ENCODE measurements at places on chromosomes 3 and 15.

GRCh38 chr15:23472678-23473077 is 25.6 kb upstream of the GOLGA6L2 start:
- DNase-seq = no peak

DNA sequence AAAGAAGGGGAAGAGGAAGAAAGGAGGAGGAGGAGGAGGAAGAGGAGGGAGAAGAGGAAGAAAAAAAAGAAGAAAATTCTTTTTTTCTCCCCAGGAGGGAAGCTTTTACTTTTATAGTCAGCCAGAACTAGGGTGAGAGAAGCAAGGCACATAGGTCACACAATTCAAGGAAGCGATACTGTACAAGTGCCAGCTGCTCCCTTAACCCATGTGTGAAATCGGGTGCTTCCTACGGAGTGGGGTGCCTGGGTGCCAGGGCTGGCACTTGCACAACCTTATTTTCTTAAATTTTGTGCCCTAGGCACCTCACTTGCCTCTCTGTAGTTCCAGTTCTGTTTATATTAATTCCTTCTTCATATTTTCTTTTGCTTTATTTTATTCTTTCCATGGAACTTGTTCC is 150.4 kb downstream of the LIPC start:
- DNase-seq = no peak

DNA sequence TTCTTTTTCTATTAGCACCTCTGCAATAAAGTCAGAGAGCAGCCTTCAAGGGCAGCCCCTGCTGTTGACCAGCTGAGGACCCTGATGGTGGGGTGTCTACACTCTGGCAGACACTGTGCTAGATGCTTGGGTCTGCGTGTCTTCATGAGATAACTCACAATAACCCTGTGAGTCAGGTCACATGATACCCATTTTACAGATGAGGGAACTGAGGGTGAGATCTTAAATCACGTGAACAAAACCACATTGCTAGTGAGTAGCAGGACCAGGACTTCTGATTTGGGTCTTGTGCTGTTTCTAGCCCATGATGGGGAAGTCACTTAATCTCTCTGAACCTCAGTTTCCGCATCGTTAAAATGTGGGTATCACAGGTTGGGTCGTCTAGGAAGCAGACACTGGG is 118.5 kb upstream of the LIPC start:
- no peak for DNase-seq

DNA sequence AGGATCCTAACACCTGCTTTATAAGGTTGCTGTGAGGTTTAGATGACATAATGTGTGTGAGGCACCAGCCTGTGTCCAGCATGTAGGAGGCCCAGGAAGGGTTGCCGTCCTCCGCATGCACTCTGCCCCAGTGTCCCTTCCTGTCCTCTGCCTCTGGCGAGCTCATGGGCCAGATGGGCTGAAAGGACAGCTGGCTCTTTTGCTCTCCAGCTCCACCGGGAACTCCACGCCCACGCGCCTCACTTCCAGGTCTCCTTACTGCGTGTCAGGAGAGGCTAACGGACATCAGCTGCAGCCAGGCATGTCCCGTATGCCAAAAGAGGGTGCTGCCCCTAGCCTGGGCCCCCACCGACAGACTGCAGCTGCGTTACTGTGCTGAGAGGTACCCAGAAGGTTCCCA is 12.2 kb downstream of the MUC20 start:
- no peak for DNase-seq

DNA sequence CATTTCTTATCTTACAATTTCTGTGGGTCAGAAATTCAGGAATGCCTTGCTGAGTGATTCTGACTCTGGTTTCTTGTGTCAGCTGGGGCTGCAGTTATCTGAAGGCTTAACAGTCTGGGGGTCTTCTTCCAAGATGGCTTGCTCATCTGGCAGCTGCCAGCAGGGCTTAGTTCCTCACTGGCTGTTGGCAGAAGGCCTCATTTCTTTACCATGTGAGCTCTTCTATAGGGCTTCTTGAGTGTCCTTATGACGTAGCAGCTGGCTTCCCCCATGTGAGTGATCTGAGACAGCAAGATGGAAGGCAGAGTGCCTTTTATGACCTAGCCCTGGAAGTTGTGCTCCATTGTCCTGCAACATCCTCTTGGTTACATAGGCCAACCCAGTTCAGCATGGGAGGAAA is 82.0 kb upstream of the PDZRN3 start:
- DNase-seq = no peak

DNA sequence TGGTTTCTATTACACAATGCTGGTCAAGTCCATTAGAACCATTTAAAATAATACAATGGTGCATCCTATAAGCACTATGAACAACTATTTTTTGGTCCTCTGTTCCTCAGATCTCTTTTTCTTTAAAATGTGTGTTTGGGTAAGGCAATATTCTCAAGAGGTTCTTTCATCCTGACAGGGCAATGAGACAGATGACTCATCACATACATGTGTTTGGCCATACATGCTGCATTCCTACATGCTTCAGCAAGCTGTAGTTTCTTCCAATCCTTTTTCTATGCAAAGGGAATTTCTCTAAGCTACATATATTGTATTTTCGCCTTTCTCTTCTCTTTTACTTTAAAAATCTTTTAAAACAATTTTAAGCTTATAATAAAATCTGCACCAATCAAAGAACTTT is 52.7 kb downstream of the OTOL1 start:
- DNase-seq = no peak

DNA sequence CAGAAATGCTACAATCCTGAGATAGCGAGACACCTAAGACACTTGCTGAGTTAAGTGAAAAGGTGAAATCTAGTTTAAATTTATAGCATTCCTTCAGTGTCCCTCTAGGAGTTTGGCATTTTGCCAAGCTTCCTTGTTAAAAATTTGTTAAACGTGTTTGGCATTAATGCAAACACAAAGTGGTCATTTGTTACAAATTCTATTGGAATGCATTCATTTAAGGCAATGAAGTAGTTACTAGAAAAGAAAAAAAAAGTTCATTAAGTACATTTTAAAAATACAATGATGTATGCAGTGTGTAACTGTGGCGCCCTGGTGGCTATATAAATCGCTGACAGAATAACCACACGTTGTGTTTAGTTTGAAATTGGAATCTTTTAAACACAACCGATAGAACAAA is 31.3 kb upstream of the WNT5A start:
- no peak for DNase-seq
